Stimulated activated CD4-positive, alpha-beta T cell treated with anti-CD3 and anti-CD28 coated beads, TNF-alpha, amount 100 ng/mL, for 4 hours (primary cell): ENCODE measurements at places on chromosomes 6 and 20.

- no peak for DNase-seq
These were observed 6.6 kb upstream of the YTHDF1 start for GRCh38 chr20:63222541-63222940.

- no peak for DNase-seq
These were observed 132.7 kb upstream of the GMDS start for GRCh38 chr6:2378046-2378657.

DNA sequence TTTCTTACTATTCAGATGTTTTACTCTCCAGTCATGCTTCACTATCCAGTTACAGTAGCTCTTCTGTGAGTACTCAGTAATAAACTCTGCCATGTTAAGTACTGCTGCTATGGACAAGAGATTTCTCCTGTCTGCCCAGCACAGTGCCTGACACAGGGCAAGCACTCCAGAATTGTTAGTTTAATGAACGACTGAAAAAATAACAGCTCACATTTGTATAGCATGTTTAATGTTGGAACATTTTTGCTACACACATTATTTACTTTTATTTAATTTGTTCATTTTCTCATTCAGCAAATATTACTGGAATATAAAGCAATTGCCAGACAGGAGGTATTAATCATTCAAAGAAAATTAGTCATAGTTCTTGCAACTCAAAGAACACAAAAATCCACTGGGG lies 142.6 kb upstream of the HMGN3 start:
- no peak for DNase-seq

DNA sequence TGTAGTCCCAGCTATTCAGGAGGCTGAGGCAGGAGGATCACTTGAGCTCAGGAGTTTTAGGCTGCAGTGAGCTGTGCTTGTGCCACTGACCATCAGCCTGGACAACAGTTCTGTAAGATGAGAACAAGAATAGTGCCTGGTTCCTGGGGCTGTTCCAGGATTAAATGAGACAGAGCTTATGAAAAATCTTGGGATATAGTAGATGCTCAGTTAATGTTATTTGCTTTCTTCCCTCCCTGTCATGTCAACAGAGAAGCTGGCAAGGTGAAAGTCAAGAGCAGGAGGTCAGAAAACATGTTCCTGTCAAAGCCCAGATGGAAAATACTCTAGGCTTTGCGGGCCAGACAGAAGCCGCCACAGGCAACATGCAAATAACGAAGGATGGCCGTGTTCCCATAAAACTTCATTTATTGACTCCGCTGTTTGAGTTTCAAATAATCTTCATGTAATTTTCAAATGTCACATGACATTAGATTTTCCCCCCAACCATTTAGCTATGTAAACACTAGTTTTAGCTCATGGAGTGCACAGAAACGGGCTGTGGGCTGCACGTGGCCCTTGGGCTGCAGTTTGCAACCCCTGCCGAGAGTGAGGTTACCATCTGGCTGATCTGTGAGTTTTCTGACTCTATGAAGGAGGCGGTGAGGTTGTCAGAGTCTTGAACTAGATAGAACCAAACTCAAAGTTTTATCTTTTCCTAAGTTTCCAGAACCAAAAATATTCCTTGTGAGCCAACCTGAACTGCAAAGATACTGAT lies 63.4 kb upstream of the PMEPA1 start:
- DNase-seq = no peak

DNA sequence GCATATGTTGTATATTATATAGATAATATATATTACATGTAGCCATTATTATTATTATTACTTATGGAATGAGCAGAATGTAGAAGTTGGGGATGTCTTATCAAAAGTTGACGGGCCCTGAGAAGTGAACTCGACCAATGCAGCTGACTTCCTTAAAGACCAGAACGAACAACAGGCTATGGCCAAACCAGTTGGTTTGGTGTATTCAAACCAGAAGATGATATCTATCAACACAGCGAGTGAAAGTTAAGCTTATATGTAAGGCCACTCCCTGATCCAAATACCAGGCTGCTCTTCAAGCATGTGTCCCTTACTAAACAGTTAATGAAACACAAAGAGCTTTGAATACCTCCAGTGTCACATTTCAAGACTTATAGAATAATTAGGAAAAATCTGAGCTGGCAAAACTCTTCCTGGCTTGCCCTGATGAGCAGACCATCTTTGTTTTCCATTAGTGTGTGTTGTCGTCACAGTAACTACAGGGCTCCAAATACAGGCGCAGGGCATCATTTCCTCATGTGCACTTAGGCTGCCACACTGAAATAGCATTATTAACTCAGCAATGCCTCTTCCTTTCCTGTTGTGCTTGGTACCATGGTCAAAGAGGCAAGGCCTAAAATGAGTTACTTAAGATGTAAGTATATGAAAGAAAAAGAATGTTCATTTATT lies 6.6 kb downstream of the FILIP1 start:
- DNase-seq = no peak

- no peak for DNase-seq
These were observed 2.6 kb downstream of the TRIM39 start for GRCh38 chr6:30329331-30329730.

- no peak for DNase-seq
These were observed 30.7 kb upstream of the CDH22 start for GRCh38 chr20:46339037-46339436.

DNA sequence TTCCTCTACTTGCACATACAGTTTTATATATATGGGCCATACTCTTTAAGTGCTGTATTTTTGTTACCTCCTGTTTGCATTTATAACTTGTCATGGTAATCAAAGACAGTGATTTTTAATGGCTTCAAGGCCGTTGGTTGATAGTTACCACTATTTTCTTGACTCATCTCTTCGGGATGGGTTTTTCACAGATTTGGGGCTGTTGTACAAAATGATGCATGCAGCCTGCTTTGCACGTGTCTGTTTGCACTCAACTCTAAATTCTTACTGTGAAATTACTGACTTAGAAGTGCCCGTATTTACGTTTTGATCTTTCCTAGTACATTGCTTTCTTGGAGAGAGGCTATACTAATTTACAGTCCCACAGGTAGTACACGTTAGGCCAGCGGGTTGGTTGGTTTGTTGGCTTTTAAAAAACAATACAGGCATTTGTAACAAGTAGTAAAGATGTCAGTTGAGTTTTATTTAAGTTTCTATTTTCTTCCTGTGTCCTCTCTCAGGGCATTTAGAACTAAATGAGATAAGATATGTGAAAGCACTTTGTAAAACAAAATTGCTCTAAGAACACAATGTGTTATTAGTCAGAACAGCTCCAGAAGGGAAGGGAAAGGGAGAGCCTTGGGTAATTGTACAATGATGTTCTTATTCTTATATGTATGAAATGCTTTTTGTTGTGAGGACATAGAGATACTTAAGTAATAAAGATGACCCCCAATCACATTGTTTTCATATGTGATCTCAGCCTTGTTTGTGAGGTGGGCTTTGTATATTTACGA lies 11.7 kb downstream of the JARID2 start:
- no peak for DNase-seq

DNA sequence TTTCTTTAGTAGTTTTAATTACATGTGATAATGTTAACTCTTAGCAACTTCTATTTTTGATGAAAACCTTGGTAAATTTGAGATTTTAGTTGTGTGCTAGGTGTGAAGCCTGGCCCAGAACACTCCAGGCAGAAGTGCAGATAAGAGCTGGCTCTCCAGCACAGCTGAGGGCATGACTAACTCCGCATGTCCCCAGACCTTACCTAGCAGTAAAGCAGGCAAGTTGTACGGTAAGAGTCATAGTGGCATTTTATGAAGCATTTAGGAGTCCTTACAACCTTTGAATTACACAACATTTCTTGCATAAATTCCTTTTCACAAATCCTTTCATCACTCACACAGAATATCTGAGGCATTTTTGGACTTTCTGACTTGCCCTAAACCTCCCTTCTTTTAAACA lies 67.2 kb downstream of the OPRM1 start:
- DNase-seq = no peak

GRCh38 chr6:43746613-43747102 lies 23.4 kb upstream of the VEGFA start:
- DNase-seq = no peak

DNA sequence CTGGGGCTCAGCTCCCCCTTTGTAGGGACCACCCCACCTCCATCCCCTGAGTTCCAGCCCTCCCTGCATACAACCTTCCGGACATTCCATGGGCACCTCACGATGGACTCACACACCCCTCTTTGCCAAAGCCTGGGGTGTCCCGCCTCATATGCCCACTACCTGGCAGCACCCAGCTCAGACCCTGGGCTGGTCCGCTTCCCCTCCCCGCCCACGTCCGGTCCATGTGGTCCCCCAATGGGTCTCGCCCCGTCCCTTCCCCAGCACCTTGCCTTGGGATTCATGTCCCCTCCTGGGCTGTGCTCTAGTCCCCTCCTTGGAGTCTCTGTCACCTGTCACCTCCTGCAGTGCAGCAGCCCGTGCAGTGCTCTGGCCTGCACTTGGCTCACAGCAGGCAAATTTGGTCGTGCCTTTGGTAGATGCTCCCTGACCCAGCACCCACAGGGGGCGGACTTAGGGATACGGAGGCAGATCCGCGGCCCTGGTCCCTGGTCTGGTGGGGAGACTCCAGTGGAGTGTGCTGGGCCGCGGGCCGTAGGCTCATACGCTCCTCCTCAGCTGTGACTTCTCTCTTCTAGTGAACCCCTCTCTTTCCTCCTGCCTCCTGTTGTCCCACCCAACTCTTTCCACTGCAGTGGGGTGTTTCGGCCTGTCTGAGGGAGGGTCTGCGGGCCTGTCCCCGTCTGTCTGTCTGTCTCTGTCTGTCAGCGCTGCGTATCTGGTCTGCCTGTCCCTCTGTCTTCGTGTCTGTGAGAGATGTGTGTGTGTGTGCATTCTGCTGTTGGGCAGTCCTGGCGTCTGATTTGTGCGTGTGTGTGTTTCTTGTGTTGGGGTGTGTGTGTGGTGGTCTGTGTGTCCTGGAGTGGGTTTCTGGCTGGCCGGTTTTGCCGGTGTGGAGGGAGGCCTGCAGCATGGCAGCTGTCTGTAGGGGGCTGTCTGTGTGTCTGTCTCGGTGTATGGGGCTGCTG lies 69.5 kb downstream of the SRC start:
- DNase-seq = no peak

DNA sequence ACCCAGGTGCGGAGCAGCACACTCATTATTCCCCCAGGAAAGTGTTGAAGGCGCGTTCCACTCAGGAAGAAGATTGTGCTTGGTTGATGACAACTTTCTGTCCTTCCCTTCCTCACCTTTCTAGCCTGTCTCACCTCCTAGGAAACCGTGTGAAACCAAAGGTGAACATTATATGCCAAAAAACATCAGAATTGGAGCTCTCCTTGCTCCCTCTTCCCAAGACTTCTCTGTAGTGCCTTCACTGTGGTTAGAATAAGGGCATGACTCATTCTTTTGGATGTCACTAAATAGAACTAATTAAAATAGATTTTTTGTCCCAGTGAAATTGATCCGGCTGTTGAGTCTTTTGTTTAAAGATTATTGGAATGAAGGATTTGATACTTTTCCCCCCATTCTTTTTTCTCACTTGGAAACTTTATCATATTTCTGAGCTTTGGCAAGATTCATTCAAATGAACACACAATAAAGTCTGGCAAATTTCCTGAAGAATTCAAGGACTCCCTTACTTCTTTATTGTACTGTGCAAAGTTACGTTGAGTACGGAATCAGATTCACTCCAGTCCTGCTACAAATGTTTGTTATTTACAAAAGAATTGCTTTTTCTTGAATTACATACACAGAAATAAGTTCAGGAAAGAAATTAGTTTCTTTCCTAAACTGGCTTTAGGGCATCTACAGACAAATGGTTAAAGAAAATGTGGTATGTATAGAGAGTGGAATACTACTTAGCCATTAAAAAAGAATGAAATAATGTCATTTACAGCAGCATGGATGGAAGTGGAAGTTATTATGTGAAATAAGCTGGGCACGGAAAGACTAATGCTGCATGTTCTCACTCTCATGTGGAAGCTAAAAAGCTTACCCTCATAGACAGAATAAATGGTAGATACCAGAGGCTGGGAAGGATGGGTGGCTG lies 142.8 kb upstream of the AKAP12 start:
- no peak for DNase-seq

DNA sequence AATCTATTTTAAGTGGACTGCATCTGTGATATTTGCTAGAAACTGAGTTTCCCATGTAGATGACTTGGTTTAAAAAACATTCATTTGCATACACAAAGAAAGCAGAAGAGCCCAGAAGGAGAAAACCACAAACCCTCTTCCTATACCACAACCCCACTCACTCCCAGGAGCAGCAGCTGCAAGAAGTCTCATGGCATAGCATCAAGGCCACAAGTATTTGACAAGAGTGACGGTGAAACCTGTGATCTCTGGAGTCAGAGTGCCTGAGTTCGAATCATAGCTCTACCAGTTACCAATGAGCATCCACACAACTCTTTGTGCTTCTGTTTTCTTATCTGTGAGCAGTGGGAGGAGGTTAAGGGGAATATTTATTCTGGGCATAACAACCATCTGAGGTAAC lies 44.7 kb upstream of the SIRPG start:
- DNase-seq = no peak

- no peak for DNase-seq
These were observed 299.6 kb downstream of the TAF4 start for GRCh38 chr20:61765871-61766654.

DNA sequence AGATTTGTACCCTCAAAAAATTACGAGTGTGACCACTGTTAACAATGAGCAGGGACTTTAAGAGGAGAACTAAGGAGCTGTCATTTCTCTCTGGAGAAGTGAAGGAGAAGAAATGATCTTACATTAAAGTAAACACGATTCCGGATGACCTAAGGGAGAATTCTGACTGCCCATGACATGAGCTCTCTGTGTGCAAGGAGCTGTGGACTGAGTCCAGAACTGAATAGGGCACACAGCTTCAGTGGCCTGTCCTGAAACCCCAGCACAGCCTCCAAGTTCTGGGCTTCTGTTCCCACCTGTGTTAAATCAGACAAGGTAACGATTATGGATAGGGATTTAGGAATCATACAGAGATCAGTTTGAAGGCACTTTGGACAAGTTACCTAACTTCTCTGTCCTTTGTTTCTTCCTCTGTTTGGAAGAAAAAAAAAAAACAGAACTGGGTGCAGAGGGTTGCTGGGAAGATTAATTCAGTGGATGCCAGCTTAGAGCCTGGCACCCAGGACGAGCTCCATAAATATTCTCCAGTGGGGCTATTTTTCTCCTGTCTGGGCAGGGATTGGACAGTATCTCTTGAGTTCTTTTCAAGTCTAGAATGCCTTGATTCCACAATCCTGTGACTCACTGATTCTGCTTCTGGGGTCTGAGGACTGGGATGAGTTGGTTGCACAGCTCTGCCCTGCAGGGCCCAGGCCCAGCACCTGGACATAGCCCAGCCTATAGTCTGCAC lies 65.7 kb downstream of the MRPL14 start:
- DNase-seq = no peak

DNA sequence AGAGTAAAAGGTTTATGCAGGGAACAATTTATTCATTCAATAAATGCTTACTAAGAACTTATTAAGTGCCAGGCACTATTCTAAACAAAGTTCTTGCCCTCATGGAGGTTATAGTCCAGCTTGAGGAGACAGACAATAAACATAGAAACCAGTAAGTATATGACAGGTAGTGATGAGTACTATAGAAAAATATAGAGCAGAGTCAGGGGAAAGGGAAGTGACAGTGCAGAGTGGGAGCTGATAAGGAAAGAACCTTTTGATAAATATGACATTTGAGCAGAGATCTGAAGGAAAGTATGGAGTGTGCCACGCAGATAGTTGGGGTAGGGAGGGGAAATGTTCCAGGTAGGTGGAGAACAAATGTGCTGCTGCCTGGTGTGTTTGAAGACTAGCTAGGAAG lies 12.1 kb downstream of the ACSS2 start:
- no peak for DNase-seq
